Stimulated activated effector memory CD8-positive, alpha-beta T cell treated with anti-CD3 and anti-CD28 coated beads, Interleukin-12 subunit alpha, Interleukin-12 subunit beta, amount 100 ng/mL, for 72 hours (primary cell): ENCODE measurements at places on chromosomes 6 and 20.
A peak's percentile ranks its signal among the peaks of the same experiment; 100 is the strongest.

GRCh38 chr20:31839782-31840487 lies 5.5 kb downstream of the FOXS1 start:
- DNase-seq = no peak

GRCh38 chr6:72032086-72032485 lies 145.7 kb downstream of the RIMS1 start:
- no peak for DNase-seq

DNA sequence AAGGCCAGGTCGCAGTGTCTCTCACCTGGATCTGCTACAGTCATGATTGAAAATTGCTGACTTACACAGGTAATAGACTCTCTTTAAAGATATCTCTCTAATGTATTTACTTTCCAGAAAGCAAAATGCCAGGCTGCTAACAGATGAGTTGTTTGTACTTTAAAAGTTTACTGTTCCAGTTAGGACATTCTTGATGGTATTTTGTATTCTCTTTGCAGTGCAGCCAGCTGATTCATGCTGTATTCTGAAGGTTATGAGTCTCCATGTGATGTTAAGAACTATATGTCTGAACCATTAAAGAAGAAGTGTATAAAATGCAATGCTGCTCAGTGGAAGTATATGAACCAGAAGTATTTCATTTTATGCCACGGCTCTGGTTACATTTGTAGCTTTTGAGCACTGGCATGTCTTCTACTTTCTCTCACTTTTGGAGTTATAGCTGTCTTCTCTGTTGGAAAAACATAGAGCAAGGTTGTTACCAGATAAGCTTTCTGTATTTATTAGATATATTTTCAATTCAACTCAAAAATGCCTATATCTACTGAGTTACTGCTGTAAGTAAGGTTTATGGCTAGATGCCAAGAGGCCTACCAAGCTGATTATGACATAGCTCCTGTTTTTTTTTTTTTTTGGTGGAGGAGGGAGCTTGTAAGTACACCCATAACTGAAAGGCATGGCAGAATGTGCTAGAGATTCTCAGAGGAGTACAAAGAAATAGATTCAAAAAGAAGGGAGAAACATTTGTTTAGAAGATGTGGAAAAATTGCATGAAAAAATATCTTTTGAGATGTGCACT lies 130.5 kb upstream of the MAN1A1 start:
- no peak for DNase-seq

DNA sequence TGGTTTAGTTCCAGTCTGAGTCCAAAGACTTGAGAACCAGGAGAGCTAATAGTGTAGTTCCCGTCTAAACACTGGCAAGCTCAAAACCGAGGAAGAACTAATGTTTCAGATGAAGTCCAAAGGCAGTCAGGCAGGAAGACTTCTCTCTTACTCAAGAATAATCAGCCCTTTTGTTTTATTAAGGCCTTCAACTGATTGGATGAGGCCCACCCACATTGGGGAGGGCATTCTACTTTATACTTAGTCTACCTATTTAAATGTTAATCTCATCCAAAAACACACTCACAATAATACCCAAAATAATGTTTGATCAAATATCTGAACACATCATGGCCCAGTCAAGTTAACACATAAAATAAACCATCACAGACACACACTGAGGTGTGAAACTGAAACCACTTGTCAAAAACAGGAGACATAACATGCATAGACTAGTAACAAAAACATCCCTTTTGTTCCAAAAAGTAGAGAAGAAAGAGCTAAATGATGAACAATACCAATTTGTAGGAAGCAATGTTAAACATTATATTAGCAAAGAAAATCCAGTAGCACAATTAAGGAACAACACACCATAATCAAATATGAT lies 50.2 kb upstream of the SENP6 start:
- no peak for DNase-seq

DNA sequence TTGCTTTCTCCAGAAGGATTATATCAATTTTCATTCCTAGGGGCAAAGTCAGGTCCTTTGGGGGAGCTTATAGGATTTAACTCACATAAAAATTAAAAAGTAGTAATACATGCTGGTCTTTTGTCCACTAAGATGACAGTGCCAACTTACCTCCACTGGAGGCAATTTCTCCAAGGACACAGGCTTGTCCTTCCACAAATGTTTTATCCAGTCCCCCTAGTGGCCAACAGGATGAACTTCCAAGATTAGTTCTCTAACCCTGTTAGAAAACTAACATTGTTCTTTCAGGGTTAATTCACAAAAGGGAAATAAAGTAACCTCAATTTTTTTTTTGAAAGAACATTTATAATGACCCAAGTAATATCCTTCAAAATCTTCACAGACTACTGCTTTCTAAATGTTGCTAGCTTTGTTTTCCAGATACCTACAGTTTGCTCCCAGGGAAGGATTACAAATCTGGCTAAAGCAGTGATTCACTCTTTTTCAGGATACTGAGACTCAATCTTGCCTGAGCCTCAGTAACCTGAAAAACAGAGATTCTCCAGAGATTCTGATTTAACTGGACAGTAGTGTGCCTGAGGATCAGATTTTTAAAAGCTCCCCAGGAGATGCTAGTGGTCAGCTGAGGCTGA lies 31.7 kb upstream of the UBR2 start:
- peak; percentile 44 for DNase-seq

DNA sequence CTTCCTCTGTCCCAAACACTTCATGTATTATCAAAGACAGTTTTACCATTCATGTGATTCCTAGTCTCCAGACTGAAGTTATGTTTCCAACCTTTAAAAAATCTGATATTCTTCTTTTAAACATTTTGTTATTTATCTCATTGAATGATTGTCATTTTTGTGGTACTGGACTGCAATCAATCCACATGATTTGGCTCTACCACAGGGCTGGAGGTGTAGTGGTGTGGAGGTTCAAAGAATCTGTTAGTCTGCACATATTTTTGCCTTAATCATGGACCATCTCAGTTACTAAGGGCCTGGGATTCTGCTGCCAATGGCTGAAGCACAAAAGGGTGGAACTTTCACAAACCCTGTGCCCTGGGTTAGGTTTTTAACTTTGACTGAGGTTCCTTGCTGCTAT lies 164.1 kb upstream of the JAG1 start:
- no peak for DNase-seq

GRCh38 chr6:159778542-159779103 lies 10.8 kb downstream of the TCP1 start:
- DNase-seq = no peak

- DNase-seq = peak; percentile 59
Measured at GRCh38 chr20:5569021-5569420, 181.2 kb upstream of the SHLD1 start.

- no peak for DNase-seq
Measured at GRCh38 chr6:20747991-20748390, 213.7 kb downstream of the CDKAL1 start.

GRCh38 chr6:81722506-81723223 lies 29.8 kb downstream of the TENT5A start:
- no peak for DNase-seq
